ENCODE measurements at places on chromosomes 11 and 22.

DNA sequence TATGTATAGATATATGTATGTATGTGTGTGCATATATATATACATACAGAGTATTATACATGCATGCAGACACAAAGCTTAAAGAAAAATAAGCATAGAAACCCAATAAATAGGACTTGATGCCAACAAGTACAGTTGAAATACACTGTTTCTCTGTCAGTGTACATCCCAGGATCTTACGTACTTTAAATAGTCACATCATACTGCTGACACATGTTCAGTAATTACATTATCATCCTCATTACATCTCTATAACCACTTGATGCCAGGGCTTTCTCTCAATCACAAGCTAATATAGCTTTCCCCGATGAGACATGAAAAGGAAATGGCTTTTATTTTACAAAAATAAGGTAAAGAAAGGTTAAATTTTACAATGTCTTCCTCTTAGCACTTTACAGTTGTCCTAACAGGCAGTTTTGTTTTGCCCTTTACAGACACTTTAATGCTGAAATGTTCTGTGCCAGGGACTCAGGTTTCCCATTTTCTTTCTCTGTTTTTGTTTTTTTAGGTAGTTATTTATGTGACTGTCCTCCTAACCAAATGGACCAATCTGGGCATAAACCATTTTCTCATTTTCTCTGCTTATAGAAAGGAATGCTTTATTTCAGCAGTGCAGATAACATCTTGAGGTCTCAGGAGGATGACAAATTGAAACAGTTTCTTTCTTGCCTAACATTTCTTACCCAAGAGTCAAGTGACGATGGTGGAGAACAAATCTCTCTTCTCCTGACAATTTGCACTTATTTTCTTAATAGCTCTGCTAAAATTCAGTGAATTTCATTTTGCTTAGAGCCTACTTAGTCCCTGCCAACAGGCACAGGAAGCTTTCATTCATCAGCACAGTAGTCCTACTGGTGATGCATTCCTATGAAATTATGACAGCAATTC is 350.2 kb downstream of the TTC28 start:
- DNase-seq, result no peak

GRCh38 chr22:46055911-46056545 is 79.1 kb upstream of the WNT7B start:
- no peak for DNase-seq

DNA sequence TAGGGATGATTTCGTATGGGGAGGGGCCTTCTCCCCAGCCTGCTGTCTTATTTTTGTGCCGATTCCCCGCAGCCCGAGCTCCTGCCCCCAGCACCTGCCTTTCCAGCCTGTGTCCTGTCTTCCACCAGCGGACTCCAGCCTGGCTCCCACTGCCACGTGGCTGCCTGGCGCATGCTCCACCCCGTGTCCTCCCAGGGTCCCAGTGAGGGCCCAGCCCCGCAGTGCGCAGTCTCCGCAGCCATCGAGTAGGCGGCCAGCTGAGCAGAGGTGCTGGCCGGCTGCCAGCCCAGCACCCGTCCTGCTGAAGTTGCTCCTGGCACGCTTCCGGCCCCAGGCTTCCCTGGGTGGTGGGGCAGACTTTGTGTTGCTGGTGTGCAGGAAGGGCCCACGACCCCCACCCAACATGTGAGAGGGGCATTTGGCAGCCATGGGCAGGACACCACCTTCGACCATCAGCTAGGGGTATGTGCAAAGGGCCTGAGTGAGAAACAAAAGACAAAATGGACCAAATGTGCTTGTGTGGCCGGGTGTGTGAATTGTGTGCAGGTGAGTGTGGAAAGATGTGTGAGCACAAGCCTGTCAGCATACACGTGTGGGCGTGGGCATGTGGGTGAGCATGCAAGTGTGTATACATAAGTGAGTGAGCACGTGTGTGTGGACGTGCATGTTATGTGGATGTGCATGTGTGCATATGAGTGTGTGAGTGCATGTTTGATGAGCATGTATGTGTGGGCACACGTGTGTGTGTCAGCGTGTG is 55.9 kb downstream of the RTN4R start:
- no peak for DNase-seq

GRCh38 chr11:120645639-120646038 is 134.1 kb downstream of the GRIK4 start:
- no peak for DNase-seq

DNA sequence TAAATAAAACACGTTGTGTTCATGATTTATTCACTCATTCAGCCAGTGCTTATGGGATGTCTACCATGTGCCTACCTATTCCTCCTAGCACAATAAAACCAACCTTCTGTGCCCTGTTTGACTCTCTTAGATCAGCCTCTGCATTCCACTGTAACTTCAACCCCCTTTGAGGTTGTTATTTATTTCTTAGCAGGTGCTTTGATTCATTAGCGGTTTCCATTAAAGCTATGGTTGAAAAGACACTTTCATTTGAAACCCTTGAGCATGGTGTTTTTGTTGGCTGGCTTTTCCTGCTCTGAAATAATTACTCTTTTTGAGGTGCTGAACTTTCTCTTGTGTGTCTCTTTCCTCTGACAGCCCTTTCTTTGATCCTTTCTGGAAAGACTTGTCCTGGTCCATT is 570.6 kb upstream of the LARGE1 start:
- DNase-seq, result no peak

- DNase-seq, result no peak
Observed at GRCh38 chr11:33742249-33742851, 6.1 kb upstream of the CD59 start.

GRCh38 chr11:69674267-69674885 is 777 bp downstream of the LTO1 start:
- DNase-seq, result no peak

GRCh38 chr11:62061356-62062222 is 62.2 kb upstream of the INCENP start:
- no peak for DNase-seq

GRCh38 chr11:113090716-113091480 is 129.7 kb downstream of the NCAM1 start:
- no peak for DNase-seq

DNA sequence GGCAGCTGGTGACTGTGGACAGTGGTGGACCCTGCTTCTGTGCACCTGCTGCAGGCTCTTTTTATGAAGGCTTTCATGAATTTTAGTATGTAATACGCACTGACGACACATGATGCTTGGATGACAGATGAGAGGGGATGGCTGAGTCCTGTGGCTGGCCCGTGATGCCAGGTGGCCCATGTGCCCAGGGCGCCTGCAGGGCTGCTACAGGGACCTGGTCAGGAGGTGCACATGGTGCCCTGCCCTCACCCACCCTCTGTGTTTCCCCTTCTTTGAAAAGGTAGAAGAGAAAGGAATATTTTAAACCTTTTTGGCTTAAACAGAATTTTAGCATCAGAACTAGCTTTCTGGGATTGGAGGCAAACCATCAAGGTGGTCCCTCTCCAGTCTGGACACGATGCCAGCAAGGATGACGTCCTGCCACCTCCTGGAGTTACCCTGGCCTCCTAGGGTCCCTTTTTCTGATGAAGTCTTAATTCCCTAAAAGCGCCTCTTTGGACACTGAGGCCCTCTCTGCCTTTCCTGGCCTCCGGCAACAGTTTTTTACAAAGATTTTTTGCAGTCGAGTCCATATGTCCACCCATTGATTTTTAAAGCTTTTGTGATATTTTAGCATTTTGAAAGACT is 5.4 kb upstream of the RANBP1 start:
- DNase-seq, result no peak

DNA sequence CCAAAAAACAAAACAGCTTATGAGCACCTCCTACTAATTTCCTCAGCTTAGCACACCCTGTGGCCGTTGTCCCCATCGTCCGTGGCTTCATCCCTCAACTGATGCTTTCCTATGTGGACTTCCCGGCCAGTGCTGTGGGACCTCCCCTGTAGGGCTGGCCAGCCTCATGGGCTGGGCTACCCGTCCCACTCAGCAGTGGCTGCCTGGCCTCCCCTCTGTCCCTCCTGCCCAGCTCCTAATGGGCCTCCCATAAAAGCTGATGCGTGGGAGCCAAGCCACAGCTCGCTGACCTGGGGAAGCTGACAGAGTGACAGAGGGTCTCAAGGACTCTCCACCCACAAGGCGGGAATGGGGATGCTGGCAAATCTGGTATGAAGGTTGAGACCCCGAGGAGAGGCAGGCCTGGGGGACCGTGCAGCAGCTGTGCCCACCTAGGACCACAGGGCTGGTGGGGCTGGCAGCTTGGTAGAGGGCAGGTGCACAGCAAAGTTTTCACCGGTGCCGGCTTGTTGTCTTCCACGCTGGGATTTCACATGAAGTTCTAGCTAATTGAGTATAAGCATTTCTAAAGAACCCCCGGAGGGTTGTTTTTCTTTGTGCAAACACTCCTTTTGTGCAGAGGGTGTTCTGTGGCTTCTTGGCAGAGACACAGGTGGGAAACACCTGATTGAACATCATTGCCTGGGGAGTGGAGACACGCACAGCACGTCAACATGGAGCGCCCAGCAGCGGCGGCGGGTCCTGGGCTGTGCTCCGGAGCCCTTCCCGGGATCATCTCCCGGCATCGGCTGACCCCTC is 23.2 kb downstream of the TBX1 start:
- no peak for DNase-seq

DNA sequence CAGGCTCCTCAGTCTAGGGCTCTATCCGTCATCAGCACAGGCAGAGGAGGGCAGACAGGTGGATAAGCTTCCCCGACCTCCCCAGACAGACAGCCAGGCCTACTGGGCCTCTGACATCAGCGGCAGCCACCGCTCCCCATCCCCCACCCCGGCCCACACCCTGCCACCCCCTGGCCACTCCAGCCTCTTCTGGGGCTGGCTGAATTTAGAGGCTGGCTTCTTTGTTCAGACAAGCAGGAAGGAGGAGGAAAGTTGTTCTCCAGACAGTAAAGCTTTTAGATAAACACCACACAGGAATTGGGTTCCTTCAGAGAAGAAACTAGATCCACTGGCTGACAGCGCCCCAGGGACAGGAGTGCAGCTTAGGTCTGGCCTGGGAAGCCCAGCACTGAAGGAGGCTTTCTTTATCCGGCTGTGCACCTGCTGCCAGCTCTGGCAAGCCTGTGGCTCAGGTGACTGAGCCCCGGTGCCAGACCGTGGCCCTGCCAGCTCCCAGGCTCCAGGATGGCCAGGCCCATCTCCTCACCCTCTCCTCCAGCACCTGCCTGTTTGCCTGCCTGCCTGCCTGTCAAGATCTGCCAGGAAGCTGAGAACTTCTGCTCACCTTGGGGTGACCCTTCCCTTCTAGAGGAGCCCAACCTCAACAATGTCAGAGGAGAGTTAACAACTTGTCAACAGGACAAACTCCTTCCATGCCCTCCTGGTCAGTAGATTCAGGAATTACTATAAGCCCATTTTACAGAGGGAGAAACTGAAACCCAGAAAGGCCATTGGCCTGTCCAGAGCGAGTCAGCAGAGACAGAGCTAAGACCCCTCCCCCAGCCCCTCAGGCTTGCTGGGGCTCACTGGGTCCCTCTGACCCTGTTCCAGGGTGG is 44.0 kb upstream of the KLHL35 start:
- no peak for DNase-seq

GRCh38 chr11:82007521-82007920 is 726.1 kb downstream of the FAM181B start:
- no peak for DNase-seq

DNA sequence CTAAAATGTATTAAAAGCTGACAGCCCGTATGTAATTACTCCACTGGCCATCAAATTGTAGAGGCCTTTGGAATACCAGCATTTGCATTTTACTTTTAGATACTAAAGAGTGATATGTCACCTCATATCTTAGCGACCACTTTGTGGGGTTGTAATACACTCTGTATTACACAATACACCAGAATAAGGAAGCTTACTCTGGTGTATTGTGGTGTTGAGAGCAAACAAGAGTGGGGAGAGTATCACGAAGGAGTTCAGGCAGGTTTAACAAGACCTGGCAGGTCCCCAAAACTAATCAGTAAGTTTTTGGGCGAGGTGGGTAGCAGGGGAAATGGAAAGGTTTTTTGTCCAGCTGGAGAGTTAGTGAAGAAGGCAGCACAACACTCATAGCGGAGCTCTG is 3.2 kb downstream of the NUP50 start:
- DNase-seq, result no peak

DNA sequence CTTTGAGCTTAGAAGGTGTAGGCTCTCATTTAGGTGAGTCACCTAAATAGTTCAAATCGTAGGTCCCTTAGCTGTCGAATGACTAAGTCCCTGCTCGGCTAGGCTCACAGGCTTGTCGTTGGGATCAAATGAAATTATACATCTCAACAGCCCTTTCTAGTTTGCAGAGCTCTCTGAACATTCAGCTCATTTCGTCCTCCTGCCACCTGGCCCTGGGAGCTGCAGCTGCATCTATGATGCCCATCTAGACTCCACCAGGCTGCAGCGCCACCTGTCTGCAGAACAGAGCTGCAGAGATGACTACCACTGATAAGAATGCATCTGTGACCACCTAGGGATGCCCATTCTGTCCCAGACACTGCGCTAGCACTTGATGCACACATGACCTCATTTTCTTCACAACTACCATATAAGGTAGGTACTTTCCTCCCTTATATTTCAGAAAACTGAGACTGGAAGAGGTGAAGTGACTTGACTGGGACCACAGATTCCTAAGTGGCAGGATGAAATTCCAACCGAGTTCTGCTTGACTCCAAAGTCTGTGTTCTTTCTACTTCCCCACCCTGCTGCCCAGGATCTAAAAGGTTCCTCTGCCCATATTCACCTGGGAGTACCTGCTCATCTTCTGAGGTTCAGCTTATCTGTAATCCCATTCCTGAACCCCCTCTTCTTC is 141.1 kb upstream of the NARS2 start:
- DNase-seq, result no peak

DNA sequence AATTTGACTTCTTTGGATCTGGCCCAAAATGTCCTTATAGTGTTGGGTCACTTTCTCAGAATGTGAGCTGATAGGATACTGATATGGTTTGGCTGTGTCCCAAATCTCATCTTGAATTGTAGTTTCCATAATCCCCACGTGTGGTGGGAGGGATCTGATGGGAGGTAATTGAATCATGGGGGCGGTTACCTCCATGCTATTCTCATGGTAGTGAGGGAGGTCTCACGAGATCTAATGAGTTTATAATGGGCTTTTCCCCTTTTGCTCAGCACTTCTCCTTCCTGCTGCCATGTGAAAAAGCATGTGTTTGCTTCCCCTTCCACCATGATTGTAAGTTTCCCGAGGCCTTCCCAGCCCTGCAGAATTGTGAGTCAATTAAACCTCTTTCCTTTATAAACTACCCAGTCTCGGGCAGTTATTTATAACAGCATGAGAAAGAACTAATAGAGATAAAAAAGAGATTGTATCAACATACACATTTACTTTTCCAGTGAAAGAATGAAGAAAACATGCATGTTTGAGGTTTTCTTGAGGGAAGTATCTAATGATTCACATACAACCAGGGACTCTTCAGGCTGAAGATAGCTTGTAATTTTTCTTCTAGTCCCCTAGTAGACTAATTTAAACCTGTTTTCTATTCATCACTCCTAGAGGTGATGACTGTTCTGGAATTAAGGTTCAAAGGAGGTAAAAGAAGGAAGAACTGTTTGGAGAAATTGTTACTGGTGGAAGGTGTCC is 17.3 kb upstream of the CSTF3 start:
- no peak for DNase-seq

- no peak for DNase-seq
Observed at GRCh38 chr11:18791969-18792628, 501 bp upstream of the PTPN5 start.

- no peak for DNase-seq
Observed at GRCh38 chr11:65576867-65577755, 1.3 kb downstream of the EHBP1L1 start.
